ENCODE measurements at places on chromosomes 11 and 22. TPM values are rescaled to one million over a fixed set of nuclear protein-coding genes. Genes with fewer than 3 reads are reported as not detected.

DNA sequence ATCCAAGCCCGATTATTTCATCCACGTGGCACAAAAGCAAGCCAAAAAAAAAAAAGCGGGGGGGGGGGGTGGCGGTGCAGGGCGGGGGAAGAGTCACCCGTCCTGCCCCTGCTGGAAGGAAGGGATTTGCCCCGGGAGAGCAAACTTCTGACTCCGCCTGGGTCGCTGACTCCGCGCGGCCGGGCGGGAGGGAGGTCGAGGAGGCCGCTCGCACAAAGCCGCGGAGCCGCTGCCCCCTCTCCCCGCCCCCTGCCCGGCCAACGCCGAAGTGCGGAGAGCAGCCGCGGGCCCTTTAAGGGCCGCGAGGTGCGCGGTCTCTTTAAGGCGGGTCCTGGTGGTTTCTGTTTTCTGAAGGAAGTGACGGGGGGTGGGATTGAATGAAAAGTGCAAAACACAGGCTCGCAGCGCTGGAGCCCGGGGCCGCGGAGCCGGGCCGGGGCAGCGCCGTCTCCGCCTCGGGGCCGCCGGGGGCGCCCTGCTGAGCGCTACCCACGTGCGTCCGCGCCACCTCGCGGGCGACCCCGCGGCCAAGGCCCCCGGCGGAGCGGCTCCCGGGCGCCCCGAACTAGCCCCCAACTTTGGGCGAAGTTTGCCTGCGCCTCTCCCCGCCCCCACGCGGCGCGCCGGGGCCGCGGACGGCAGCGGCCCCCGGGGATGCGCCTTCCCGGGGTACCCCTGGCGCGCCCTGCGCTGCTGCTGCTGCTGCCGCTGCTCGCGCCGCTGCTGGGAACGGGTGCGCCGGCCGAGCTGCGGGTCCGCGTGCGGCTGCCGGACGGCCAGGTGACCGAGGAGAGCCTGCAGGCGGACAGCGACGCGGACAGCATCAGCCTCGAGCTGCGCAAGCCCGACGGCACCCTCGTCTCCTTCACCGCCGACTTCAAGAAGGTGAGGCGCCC, at the start of gene OAF:
OAF (plus strand) TSS at position 407 of the 896 bp plus-strand sequence; CDS start at position 655, 248 bp downstream.
- DNase-seq: peak; percentile 84

GRCh38 chr22:27867085-27867952, 51.7 kb downstream of the PITPNB start:
- DNase-seq: no peak

DNA sequence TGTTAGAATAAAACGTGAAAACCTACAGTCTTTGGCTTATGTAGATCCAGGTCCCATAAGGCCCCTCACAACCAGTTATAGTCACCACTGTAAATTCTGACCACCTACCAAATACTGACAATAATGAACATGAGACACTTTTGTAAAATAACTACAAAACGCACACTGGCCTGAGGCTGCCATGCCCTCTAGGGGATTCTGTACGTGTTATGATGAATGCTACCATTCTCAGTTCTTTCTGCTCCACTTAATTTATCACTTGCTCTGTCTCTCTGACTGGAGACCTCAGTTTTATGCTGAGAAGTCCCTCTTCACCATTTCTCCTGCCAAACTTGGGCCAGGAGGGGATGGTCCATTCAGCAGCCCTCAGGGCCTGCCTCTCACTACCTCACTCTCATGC, 18.7 kb upstream of the TMPRSS5 start:
- no peak for DNase-seq

DNA sequence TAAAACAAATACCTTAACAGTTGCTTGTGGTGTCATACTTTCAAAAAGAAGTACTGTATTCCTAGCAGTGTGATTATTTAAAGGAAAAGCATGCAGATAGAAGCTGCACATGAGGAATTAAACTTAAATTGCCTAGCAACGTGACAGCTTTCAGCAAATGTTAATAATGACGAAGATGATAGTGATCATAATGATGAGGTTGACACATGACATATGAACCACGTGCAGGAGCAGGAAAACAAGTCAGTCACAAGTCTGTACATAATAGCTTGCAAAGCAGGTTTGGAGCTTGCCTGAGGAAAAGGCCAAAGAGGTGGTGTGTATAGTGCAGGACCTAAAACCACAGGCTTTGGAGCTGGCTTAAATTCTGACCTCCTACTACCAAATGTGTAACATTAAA, 30.6 kb upstream of the PIK3C2A start:
- no peak for DNase-seq

DNA sequence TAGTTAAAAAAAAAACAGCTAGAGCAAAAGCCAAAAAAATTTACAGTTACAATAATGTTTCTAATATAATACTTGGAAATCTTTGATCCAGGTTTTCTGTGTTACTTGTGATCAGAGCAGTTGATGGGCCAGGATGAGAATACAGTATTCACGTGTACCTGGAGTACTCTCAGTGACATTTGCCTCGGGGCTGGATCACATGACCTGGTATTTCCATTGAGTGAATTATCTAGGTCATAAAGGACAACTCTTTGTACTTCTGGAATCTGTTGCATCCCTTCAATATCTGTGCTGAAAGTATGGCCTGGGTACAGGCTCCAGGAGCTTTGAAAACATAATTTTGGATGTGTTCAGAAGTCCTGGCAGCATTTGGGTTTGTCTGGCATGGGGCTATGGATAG, 93.5 kb downstream of the GRAMD1B start:
- DNase-seq: no peak

- no peak for DNase-seq
Observed at GRCh38 chr11:122523846-122524805, 131.4 kb upstream of the UBASH3B start.

DNA sequence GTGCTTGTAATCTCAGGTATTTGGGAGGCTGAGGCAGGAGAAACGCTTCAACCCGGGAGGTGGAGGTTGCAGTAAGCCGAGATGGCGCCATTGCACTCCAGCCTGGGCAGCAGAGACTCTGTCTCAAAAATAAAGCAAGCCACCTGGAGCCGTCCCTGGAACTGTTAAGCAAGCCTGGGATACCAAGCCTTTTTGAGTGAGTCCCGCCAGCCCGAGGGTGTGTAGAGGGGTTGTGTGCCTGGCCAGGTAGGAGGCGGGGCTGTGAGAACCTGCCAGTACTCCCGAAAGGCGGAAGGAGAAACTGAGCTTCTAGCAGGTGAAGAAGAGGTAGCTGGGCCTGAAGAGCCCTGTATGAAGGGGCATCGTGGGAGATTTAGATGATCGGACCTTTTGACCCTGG, 52.4 kb downstream of the TRIOBP start:
- no peak for DNase-seq

DNA sequence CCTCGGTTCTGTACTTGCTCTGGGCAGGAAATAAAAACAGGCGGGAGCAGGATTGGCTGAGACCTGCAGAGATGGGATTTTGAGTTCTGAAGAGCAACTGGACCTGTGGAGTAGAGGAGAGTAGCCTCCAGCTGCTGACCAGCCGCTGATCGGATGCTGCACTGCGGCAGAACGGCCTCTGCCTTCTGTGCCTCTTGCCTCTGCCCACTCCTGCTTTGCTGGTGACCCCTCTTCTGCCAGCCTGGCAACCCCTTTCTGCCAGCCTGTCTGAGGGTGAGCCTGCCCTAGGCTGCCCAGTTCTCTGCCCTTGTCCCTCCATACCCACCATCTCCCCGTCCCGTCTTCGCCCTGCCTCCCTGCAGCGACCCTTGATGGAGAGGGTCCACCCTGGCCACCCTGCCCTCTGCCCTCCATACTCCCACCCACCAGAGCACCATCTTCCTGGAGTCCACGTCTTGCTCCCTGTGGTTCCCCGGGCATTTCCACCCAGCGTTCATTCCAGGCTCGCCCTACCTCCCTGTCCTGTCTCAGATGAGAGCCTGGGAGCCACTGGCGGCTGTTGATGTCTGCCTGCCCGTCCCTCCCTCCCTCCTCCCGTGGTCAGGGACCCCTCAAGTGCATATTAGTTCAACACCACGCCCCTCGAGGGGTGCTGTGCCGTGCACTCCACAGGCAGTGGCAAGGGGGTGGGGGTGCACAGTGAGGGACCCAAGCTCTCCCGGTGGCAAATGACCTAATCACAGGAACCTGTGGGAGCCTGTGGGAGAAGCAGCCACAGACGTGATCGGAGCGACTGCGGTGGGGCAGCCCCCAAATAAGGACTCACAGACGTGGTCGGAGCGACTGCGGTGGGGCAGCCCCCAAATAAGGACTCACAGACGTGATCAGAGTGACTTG, 863.3 kb downstream of the TBC1D22A start:
- no peak for DNase-seq

DNA sequence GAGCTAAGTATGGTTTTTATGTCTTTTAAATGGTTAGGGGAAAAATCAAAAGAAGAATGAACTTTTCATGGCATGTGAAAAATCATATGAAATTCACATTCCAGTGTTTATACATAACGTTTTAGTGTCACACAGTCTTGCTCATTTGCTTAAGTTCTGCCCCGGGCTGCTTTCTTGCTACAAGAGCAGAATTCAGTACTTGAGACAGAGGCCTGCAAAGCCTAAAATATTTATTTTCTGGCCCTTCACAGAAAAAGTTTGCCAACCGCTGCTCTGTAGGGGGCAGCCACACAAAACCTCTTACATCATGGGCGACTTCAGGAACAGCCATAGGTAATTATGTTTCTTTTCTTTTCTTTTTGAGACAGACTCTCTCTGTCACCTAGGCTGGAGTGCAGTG, 1.0 kb upstream of the ATG2A start:
- no peak for DNase-seq

GRCh38 chr11:71927820-71928736, at the start of gene XNDC1N:
Gene XNDC1N, minus strand, starts transcription at chr11:71928594. Its CDS starts 5,241 bp downstream, at chr11:71923353.
- peak; percentile 71 for DNase-seq

- no peak for DNase-seq
Observed at GRCh38 chr22:40040927-40041326, 46.2 kb downstream of the FAM83F start.

DNA sequence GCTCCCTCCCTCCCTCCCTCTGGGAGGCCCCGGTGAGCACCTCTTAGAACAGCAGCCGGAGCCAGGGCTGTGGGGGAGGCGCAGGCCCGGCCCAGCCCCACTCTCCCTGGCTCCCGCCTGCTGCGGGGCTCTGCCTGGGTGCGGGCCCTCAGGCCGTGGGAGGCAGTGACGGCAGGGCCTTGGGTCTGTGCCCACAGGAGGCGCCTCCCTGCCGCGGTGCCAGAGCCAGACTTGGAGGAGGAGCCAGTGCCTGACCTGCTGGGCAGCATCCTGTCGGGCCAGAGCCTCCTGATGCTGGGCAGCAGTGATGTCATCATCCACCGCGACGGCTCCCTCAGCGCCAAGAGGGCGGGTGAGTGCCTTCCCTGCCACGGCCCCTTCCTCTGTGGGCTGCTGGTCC, 9.5 kb downstream of the IRF7 start:
- DNase-seq: no peak

GRCh38 chr22:47165338-47166032, 403.0 kb downstream of the TBC1D22A start:
- DNase-seq: no peak

- DNase-seq: no peak
Observed at GRCh38 chr11:108698844-108699642, 34.2 kb downstream of the DDX10 start.

The BIK gene
- 29.5 TPM for total RNA-seq

The SMC1B gene
- 0.15 TPM for total RNA-seq

The HPX gene
- 5.3 TPM for total RNA-seq

The OR5B21 gene
- not detected for total RNA-seq

The SLC7A4 gene
- total RNA-seq: 3.3 TPM

The TMEM218 gene
- total RNA-seq: 17.3 TPM

The KRTAP5-9 gene
- total RNA-seq: 0.35 TPM

Measured in colonic mucosa (tissue), 4 donors.